ENCODE measurements at places on chromosomes 2 and 18.

GRCh38 chr2:173681881-173682650 lies 283.1 kb downstream of the SP3 start:
- no peak for DNase-seq

- DNase-seq: no peak
Measured at GRCh38 chr2:5057891-5058351, 634.3 kb upstream of the SOX11 start.

DNA sequence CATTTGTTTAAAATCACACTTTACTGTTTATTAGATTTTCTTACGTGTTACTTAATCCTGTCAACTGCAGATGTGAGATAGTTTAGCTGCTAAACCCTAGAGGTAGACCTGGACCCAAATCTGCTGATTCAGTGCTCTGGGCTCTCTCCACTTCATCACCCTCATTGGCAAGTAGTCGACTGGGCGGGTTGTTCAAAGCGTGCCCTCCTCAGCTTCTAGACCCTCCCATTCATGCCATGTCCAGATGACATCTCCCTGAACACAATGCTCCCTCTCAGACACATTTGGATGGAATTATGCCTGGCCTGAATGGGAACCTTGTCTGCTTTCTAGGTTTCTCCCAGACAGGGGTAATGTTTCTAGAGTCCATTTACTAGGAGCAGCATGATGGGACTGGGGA lies 43.7 kb downstream of the RPIA start:
- no peak for DNase-seq

DNA sequence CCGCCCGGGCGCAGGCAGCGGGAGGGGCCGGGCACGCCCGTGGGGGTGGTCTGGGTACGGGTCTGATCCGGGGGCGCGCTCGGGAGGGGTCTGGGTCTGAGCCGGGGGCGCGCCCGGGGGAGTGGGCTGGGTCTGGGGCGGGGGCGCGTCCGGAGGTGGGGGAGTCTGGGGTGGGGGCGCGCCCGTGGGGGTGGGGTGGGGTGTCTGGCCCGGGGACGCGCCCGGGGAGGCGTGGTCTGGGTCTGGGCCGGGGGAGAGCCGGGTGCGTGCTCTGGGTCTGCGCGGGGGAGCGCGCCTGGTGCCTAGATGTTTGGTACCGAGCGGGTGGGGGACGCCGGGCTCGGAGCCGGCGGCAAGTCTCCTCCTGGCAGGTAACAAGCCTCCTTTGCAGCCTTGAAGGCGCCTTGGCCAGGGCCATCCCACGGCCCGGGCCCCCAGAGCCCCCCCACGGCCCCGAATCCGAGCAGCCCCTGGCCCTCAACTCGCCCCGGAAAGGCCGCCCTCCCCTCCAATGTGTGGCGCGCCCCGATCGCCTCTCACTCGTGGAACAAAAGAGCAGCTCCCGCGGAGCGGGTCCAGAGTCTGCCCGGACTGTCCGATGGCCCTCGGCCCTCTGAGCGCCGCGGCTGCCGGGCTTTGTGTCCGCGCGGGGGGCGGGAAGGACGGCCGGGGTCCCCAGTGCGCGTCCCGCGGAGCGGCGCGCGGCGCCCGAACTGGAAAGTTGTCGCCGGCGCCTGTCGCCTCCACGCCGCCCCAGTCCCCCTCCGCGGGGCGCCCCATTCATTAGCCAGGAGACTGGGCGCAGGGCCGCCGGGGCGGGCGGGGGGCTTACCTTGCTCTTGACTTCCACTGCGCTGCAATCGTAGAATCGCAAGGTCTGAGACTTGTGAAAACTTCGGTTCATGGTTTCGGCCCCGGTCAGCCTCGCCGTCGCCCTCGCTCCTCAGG lies 595 bp downstream of the PARD6G start:
- DNase-seq: no peak

DNA sequence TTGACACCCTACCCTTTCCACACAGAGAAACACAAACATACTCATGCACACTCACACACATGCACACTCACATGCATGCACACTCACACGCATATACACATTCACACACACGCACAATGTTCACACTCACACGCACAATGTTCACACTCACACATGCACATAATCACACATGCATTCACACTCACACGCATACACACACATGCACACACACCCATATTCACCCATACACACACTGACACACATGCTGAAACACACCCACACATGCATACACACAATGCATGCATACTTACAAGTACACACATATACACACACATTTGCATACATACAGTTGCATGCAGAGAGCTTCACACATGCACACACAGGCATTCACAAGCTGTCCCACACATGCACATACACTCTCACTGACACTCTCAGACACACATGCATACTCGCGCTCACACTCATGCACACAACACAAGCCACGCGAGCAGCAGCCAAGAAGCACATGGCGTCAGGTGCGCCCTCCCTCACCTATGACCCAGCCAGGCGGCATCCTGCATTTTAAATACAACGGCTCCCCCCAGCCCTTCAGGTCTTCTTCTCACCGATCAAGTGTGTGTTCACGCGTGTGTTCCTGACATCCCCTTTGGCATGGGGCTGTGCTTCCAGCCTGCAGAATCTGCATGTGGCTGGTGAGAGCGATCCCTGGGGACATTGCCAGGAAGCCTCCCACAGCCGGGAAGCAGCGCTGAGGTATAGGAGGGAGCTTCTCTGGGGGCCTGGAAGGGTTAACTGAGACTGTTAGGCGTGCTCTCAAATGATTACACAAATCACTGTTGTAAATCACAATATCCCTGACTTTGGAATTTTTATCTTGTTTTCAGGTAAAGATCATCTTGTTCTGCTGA lies 195.1 kb downstream of the RTP5 start:
- no peak for DNase-seq

DNA sequence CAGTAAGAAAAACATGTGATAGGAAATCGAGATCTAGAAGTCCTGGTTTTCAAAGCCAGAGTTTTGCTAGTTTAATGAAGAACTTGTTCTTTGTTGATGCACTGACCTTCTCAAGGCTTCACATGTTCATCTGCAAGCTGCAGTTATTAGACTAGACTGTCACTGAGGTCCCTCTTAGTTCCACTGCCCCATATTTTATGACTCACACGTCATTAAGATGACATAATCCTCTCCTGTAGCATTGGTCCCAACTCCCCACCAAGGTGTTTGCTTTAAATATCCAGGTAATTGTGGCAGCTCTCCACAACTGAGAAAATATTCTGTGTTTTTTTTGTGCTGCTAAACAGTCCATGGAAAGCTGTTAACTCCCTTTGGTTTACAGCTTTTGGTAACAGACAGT lies 149.7 kb downstream of the MREG start:
- no peak for DNase-seq

- DNase-seq: no peak
Measured at GRCh38 chr2:231992888-231993287, 31.4 kb downstream of the DIS3L2 start.

DNA sequence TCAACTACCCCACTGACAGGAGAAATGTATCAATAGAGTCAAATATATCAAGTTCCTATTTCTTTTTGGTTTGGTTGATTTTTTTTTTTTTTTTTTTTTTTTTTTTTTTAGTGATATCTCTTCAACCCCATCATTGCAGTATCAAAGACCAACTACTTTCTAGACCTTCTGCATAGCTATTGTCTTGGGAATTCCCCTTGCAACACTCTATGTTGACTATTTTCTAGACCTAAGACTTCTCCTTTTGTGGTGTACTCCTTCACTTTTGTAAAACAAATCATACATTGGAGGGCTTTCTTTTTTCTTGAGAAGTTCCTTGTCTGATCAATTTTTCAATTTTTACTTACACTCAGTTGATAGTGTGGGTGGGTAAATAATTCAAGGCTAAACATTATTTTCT lies 46.5 kb upstream of the NR4A2 start:
- no peak for DNase-seq

DNA sequence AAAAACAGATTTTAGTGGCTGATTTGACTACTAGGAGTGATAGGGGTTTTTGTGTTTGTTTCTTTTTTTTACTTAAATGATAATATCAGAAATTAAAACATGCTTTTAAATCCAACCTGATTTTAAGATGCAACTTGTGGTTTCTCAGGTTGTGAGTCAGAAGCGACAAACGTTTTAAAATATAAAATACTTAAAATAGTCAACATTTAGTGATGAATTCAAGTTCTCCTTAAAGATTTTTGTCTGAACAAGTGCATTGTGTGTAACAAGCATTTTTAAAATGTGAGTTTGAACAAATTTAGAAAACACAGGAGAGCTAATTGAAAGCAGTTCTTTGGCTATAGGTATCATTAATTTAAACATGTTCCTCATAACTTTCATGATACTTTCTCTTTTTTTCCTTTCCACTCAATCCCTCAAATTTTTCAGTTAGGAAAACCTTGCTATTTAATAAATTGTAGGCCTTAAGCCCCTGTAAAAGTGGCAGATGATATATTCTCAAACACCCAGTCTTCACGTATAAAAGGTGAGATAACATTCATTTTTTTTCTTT lies 3.6 kb downstream of the TBR1 start:
- DNase-seq: no peak

- DNase-seq: no peak
Measured at GRCh38 chr2:84925336-84925723, 19.9 kb downstream of the TMSB10 start.

GRCh38 chr2:139746901-139747300 lies 966.7 kb upstream of the NXPH2 start:
- no peak for DNase-seq

GRCh38 chr2:180325416-180326120 lies 318.5 kb upstream of the CWC22 start:
- no peak for DNase-seq

GRCh38 chr2:120746144-120746543 lies 10.5 kb downstream of the GLI2 start:
- DNase-seq: no peak

- no peak for DNase-seq
Measured at GRCh38 chr2:142865924-142866323, 11.5 kb upstream of the KYNU start.

Data from activated effector memory CD4-positive, alpha-beta T cell treated with Interleukin-2 at 50 U/mL for 16 hours (primary cell).